Left renal cortex interstitium (tissue), 4 donors: ENCODE measurements at places on chromosomes 3 and 15. TPM values are rescaled to one million over a fixed set of nuclear protein-coding genes. Genes with fewer than 3 reads are reported as not detected.

The UACA gene
- 93.6 TPM for polyA plus RNA-seq

The KLF15 gene
- polyA plus RNA-seq: 14.0 TPM

The SLC15A2 gene
- polyA plus RNA-seq: 13.7 TPM

The LSMEM2 gene
- 0.44 TPM for polyA plus RNA-seq

The RETNLB gene
- polyA plus RNA-seq: not detected

The VILL gene
- polyA plus RNA-seq: 12.2 TPM

GRCh38 chr3:138364356-138365252, 16.2 kb downstream of the MRAS start:
- no peak for DNase-seq

GRCh38 chr3:184578218-184578617, 16.6 kb downstream of the EPHB3 start:
- no peak for DNase-seq

DNA sequence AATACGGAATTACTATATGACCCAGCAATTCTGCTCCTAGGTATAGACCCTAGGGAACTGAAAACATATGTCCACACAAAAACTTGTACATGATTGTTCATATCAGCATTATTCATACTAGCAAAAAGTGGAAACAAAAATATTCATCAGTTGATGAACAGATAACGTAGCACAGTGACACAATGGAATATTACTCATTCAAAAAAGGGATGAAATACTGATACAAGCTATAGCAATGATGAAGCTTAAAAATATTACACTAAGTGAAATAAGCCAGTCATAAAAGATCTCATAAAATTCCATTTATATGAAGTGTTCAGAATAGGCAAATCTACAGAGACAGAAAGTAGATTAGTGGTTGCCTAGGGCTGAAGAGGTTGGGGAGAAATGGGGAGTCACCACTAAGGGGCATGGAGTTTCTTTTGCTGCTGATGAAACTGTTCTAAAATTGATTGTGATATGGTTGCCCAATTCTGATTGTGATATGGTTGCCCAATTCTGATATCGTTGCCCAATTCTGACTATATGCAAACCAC, 10.5 kb downstream of the C15orf61 start:
- DNase-seq: no peak

GRCh38 chr3:40312661-40313226, 3.2 kb downstream of the EIF1B start:
- DNase-seq: no peak

DNA sequence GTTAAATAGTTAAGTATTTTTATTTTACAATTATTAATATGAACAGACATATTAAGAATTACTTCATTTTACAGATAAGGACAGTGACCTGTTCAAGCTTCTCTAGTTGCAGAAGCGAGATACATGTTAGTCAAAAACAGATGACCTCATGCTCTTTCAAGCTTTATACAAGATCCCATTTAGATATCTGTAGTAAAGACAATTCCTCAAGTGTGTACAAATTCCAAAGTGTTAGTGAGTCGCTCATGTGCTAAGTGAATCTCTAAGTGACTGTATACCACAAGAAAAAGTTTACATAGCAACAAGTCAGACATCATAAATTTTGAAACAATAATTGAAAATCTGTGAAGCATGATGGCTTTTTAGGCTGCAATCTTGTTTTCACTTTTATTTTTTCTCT, 293.8 kb downstream of the ROBO1 start:
- DNase-seq: no peak

DNA sequence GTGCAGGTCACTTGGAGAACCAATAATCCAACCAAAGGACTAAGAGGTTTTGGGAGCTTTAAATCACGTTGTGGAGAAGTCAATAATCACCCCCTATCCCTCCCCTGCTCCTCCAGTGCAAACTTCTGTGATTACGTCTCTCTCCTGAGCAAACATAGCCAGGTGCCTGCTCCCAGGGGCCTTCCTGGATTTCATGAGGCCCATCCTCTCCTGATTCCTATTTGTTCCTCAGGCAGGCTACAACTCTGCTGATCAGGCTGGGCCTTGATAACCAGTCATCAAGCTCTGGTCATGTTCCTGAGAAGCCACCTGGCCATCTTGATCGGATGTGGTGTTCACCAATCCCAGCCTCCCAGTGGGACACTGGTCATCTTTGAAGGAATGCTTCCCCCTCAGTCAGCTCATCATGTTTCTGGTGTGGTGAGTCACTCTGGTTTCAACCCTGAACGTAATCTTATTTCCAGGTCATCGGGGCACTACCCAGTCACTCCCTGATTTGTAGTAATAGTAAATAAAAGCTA, 2.9 kb upstream of the ZNF710 start:
- no peak for DNase-seq

DNA sequence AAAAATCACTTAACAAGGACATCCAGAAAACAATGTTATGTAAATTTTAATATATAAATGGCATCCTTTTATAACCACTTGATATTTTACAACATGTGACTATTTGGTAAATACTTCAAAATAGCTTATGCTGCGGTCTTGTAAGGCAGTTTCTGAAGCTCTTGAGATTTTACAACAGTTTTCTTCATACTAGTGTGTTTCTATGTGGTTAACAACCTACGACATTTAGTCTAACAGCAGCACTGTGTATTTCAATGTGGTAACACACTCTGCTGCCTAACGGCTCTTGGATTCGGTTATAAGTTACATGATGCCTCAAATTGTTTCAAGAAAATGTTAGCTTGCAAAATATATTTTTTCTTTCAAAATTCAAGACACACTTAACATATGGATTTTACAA, 12.9 kb upstream of the MELTF start:
- DNase-seq: no peak

DNA sequence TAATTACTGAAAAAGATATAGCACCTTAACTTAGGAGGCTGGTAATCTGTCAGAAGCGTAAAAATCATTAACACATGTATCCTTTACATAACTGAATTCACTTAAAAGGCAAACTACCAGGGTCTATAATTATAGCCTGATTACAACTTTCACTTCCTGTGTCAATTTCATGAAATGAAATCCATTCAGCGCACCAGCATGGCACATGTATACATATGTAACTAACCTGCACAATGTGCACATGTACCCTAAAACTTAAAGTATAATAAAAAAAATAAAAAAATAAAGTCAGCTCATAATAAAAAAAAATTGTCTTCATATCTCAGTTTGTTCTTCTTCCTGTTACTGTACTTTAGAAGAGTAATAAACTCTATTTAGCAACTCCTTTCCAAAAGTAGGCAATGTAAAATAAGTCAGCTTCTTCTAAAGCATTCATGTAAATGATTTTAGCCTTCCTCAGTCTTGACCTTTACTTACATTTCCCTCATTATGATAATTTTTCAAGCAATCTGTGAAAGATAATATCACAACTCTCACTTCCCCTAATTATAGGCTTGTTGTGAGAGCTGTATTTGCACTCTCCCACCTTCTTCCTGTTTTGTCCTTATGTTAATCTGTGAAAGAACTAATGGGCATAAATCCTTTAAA, 50.1 kb downstream of the KBTBD8 start:
- DNase-seq: no peak

- no peak for DNase-seq
Observed at GRCh38 chr3:65787340-65787739, 251.4 kb downstream of the MAGI1 start.

- no peak for DNase-seq
Observed at GRCh38 chr3:55704521-55704920, 217.4 kb upstream of the WNT5A start.

DNA sequence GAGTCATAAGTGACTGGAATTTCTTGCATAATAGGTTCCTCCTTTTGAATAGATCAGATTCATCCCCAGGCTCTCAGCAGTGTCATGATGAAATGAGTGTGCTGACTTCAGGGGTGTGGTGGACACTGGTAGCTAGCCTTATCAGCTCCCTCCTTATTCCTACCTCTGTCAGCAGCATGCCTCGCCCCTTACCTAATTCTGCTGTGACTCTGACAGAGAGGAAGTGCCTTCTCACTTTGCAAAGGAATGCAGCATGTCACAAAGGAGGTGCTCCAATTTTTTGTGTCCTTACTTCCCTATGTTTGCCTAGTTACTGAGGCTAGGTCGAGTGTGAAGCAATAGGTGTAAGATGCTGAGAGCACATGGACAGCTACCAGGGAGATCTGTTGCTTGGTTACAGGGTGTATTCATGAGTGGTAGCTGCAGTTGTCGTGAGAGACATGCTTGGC, 90.6 kb downstream of the TNFAIP8L3 start:
- DNase-seq: no peak

DNA sequence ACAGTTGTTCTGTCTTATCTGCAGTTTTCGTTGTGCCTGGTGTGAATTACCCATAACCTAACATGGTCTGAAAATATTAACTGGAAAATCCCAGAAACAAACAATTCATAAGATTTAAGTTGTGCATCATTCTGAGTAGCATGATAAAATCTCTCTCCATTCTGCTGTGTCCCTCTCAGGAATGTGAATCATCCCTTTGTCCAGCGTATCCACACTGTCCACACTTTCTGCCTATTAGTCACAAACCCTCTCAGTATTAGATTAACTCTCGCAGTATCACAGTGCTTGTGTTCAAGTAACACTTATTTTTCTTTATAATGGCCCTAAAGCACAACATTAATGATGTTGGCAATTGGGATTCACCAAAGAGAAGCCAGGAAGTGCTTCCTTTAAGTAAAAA, 203.2 kb downstream of the CGGBP1 start:
- DNase-seq: no peak

DNA sequence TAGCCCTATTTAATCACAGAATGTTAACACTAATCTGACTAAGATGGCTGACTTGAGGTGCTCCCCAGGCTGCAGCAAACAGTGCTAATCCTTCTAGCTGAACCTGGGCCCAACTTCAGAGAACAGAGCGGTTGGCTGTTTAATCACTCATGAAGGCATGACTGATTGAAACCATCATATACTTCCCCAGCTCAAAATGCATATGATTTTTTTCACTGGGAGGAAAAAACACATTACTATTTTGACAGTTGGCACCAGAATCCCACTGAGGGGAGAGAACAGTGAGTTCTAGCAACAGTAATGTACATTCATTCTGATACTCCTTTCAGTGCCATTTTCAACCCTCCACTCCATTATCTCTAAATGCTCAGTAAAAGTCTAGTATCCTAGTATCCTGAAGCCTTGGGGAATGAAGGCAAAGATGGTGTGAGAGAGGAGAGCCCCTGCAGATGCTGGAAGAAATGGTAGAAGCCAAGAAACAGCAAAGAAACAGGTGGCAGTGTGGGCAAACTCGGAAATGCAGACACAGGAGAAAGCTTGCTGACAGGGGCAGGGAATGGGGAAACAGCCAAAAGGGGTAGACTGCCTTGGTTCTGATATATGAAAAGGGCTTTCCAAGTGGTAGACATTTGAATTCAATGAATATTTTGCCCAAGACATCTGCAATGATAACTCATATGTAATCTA, 34.4 kb upstream of the CASR start:
- no peak for DNase-seq

DNA sequence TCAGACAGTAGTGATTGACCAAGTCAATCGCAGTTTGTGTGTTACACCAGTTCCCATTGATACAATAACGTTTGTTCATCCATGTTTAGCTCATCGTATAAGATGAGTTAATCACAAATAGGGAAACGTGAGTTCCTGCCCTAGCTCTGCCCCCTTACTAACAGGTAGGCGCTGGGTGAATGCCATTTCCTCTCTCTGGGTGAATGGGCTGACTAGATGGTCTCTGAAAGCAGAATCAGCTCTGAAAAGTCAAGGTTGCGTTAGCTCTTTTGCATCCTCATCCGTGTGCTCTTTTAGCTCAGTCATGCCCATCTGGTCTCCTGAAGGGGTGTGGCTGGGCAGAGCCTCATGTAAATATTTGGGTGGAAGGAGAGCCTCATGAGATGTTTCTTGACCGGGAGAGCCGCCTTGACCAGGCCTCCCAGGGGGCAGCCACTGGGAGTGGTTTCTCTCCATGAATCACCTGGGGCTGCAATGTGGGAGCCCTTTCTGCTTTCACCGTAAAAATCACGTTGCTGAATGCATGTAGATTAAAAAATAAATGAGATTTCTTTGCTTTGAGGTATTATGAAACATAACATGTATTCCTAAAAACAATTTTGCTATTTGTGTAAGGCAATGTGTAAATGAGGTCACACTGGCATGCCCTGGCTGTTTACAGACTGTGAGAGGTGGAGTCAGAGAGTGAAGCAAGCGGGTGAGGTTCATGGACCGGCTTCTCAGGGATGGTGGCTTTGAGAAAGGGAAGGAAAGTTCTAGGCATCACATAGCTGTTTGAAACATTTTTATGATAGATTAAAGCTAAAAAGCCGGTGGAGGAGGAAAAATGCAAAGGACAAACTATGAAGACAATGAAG, 108.4 kb upstream of the RASGRP1 start:
- no peak for DNase-seq

DNA sequence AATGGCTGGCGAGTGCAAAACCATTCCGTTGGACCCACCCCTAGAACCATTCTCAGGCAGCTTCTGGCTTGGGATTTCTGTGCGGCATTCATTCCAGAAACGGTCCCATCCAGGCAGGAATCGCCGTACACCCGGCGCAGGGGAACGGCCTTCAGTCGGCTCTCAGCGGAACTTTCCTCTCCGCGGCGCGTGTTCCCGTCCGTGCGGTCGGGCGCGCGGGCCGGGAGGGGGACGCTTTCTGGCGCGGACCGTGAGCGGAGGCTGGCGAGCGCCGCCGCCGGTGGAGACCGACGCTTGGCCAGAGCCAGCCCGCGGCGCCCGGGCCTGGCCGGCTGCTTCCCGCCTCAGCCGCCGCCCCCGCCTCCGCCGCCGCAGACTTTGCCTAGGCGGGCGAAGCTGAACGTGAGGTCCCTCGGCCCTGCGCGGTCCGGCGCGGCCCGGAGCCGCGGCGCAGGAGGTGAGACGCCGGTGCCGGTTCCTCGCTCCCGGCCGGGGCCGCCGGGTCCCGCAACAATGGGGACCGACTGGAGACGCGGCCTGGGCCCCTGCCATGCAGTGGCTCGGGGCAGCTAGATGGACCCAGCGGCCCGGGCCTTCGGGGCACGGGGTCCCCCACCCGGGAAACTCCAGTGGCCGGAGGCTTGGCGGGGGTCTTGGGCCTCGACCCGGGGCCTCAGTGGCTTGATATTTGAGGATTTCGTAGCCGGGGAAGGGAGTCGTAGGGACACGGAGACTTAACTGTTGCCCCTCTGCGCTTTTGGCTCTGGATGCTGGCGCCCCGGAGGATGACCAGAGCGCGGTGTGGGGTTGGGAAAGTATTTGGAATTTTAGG, at the start of gene RAD54L2:
Gene RAD54L2 (plus strand): TSS at position 261 of the 832 bp plus-strand sequence. CDS start 51,702 bp downstream, outside the sequence.
- peak; percentile 68 for DNase-seq

- DNase-seq: no peak
Observed at GRCh38 chr3:41334426-41334825, 135.1 kb downstream of the CTNNB1 start.

DNA sequence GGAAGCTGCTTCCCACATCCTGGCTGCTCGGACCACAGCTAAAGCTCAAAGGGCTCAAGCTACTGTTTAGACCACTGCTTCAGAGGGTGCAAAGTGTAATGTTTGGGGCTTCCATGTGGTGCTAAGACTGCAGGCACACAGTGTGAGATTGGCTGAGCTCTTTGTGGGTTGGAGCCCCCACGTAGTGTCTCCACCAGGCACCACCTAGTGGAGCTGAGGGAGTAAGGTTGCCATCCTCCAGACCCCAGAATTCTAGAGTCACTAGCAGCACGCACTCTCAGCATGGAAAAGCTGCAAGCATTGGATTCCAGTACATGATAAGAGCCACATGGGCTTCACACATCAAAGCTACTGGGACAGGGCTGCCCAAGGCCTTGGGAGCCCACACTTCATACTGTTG, 9.3 kb downstream of the MKRN3 start:
- DNase-seq: no peak
